ENCODE measurements at places on chromosomes 6 and 20.

GRCh38 chr6:138087593-138088325, 19.5 kb downstream of the PERP start:
- DNase-seq = no peak

GRCh38 chr6:71107911-71108420, 151.1 kb upstream of the B3GAT2 start:
- peak; percentile 9 for DNase-seq

DNA sequence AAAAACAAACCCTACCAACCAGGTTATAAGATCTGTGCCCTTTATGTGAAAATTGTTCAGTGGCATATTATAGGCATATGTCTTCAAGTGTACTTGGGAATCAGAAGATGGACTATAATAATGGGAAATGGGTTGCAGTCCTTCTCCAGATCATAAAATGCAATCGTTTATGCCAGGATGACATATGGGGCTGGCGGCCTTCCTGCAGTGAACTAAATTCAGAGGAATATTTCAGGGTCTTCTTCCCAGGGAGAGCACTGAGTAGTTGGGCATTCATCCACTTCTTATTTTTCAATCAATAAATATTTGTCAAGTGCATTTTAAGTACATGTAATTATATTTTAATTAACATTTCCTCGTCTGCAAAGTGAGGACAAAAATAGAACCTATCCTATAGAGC, 176.2 kb upstream of the CNR1 start:
- DNase-seq = no peak

DNA sequence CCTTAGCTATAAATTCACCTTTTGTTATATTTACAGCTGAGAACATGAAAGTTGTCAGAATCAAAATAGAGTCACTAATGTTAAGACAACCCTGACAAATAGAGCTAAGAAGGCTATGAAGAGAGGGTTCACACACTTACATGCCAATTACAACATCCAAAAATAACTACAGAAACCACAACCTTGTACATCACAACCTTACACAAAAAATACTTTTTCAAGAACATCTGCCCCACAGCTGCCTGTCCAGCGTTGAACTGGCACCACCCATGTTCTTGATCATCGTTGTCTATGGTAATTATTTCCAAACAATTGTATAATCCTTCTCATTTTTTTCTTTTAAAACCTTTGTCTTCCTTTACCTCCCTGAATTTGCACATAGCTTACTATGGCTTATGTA, 231.2 kb upstream of the FKBP1C start:
- DNase-seq = no peak

GRCh38 chr6:139194740-139195139, 59.9 kb downstream of the HECA start:
- no peak for DNase-seq

DNA sequence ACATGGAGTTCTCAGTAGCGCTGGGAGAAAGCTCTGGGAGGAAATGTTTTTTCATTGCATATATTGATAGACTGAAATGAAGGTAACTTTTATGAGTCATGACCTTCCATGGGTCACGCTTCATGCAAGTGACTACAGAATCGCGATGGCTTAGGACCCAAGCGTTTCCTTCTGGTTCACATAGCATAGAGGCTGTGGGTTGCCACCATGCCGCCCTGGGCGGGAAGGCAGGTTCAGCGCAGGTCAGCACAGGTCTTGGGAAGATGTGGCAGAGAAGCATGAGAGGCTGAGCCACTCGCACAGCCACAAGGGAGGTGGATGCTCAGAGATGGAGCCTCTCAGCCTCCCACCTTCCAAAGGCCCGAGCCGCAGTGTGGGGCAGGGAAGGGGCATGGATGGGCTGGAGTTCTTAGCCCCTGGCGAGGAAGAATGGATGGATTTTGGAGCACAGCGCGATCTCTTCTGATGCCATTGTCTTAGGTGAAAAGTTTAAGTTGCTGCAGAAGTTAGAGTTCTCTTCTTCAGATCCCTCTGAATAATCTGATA, 219.5 kb downstream of the SMOC2 start:
- DNase-seq = no peak

DNA sequence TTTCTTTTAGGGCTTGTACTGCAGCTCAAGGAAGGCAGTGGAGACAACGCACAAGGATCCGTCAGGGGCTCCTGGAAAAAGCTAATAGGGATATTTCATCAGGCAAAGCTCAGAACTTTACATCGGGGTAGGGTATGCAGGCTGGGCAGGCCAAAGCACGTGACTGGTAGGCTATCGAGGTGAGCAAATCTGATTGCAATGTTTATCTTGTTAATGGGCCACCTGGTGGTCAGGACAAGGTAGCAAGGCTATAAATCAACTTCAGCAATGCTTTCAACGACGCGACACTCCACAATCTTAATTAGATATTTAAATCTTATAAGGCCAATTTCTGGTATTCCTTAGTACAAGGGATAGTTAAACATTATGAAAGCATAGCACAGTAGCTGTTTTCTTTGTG, 1302.8 kb upstream of the EYS start:
- DNase-seq = no peak

GRCh38 chr20:44234566-44235317, 12.4 kb upstream of the GDAP1L1 start:
- DNase-seq = no peak

- no peak for DNase-seq
Measured at GRCh38 chr6:158497620-158498019, 62.3 kb upstream of the TMEM181 start.

DNA sequence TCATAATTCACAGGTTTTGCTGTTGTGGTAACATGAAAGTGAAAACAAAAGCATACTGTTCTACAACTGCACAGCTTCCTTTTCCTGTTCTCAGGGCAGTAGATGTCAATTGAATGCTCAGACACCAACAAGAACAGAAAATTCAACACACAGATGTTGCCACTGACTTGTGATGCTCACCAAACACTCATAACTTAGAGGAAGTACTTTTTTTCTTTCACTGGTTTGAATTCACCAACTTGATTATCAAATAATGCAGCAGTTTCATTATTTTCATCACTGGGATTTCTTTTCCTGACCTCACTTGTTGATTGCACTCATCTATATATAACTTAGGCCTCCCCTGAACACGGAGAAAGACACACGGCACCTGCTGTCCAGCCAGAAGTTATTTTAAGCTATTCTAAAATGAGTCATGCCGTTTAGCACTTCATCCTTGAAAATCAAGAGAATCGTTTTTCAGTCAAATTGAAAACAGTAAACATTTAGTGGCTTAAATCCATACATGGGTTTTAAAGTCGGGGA, 949 bp downstream of the TXLNB start:
- peak; percentile 39 for DNase-seq

GRCh38 chr6:108561742-108562502, 1.2 kb downstream of the FOXO3 start:
- DNase-seq = peak; percentile 66

DNA sequence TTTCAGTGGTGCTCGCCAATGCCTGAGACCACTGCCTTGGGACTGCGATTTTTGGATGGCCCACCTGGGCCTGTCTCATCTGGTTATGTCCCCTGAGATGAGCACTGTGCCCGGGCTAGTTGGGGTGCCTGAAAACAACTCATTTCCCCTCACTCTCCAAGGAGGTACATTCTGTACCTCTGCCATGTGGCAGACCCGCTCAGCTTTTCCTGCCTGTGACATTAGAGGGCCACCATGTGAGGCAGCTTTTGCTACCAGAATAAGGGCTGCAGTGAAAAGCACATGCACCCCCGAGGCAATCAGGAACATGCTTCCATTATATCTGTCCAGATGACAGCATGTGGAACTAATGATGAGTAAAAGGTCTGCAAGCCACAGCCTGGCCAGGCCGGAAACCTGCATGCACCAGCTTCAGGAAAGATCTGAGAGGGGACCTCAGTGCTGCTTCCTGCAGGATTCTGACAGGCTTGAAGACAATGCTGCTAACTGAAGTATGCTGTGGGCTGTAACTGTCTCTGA, 11.3 kb upstream of the SRSF6 start:
- no peak for DNase-seq

DNA sequence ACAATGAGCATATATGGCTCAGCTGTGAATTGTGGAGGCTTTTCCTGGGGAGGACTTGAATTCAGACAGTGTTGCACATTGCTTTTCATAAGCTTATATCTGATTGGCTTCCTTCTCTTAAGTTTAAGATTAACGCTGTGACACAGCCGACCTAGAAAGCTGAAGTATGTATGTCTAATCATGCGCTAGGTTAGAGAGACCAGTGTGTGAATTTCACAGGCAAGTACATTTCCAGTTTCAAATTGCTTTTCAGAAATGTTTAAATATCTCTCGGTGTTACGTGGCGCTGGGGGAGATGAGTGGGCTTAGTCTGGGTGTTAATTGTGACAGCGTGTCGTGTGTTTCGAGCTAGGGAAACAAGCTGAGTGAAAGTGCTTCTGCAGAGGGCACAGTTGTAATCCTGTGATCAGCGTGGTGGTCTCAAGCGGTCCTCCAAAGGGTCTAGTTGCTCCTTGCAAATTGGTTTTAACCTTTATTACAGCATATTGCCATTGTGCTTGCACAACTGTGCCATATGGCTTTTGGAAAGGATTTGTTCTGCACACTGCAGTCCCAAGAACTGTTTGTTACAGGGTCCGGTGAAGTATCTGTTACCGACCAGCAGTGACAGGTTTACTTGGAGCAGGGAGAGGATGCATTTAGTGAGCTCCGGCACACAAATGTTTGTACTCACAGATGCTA, 166.6 kb downstream of the SASH1 start:
- DNase-seq = no peak

- DNase-seq = no peak
Measured at GRCh38 chr6:162200041-162200440, 527.5 kb downstream of the PRKN start.

DNA sequence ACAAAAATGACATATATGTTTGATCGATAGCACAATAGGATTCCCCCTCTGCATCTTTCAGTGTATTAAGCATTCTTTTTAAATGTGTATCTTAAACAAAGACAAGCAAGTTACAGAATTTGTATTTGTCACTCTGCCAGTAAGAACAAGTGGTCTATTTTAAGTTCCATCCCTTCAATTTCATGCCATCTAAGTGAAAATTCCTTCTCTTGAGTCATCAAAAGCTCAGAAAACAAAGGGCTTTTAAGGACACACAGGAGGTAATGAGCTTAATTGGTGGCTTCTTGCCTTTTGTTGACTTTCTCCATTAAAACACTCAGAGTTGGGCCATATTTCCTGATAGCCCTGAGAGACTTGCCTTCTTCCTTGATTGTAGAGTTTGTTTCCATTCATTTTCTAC, 547.8 kb downstream of the TENT5A start:
- no peak for DNase-seq

DNA sequence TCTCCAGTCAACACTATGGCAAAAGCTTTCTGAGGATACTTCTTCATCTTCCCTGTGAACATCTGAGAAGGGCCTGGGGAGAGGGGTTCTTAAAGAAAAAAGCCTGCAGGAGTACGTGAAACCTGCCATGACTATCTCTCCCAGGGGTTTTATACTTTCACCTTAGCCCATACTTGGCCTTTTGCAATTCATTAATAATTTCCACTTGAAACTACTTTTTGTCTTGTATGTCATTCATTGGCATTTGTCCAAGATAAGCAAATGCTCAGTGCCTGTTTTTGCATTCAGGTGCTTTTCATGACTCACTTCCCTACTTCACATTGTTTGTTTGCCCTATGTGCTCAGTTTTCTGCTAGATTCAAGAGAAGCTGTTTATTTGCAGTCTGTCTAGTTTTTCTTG, 580.3 kb upstream of the GJE1 start:
- DNase-seq = no peak

- DNase-seq = no peak
Measured at GRCh38 chr6:64733433-64733832, 973.6 kb downstream of the EYS start.

DNA sequence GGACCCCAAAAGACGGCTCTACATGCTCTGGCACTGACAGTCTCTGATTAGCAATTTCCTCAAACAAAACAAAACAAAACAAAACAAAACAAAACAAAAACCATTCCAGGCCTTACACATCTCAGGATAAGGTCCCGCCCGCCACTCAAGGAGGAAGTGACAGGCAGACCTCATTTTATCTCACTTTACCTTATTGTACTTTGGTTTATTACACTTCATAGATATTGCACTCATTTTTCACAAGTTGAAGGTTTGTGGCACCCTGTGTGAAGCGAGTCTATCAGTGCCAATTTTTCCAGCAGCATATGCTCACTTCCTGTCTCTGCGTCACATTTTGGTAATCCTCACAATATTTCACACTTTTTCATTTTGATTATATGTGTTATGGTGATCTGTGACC, 15.2 kb downstream of the ZBP1 start:
- DNase-seq = no peak

- DNase-seq = no peak
Measured at GRCh38 chr6:4010689-4011090, 68.2 kb downstream of the FAM217A start.

DNA sequence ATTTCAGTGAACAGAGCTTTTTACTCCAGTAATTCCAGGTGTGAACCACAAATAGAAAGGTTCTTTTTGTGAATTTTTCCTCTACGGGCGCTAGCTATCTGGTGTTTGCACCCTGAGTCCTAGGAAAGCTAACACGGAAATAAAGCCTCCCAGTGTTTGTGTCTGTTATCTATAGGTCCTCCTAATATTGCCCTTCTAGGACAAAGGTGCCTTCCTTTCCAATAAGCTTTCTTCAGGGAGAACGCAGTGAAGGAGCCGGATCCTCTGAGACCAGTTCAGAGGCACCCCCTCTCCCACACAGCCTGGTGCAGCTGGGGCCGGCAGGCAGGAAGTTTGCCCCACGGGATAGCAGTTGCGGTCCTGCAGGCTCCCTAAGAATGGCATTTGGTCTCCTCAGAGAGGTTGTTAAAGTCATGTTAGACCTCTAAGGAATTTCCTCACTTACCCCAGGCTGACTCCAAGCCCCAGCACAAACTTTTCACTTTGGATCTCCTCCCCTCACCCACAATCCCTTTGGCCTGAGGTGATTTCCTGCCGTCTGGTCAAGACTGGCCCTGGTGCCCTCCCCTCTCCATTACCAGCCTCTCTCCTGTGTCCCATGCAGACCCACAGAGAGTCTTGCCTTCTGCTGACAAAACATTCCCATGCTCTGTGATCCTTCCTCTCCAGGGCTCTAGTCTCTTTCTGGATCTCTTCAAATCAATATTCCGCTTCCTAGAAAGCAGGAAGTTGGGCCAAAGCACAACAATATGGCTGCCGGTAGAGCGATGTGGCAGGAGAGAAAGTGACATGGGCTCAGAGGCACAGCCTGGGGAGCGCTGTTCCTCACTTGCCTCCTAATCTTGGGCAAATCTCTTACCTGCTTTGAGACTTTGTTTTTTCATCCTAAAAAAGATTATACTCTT, 126.0 kb downstream of the MOXD1 start:
- no peak for DNase-seq

GRCh38 chr20:23613676-23614075, 8.0 kb upstream of the CST9 start:
- peak; percentile 57 for DNase-seq

GRCh38 chr6:3380344-3381232, 76.3 kb downstream of the SLC22A23 start:
- no peak for DNase-seq

- no peak for DNase-seq
Measured at GRCh38 chr6:166341464-166341863, 881 bp downstream of the SFT2D1 start.

DNA sequence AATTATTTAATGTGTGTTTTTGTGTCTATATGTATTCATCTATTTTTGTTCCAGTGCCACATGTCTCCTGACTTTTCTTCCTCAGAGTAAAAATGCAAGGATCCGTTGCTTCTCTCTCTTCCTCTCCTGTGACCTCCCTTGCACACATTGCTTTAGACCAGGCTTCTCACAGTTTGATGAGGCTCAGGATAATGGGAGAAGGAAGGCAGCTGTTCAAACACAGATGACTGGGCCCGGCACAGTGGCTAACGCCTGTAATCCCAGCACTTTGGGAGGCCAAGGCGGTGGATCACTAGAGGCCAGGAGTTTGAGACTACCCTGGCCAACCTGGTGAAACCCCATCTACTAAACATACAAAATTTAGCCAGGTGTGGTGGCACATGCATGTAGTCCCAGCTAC, 241.9 kb downstream of the SAMD5 start:
- no peak for DNase-seq
